WTC11 (cell line): ENCODE measurements at places on chromosomes 12 and 14.

- no peak for DNase-seq
Observed at GRCh38 chr14:60862283-60862682, 118.6 kb downstream of the TRMT5 start.

DNA sequence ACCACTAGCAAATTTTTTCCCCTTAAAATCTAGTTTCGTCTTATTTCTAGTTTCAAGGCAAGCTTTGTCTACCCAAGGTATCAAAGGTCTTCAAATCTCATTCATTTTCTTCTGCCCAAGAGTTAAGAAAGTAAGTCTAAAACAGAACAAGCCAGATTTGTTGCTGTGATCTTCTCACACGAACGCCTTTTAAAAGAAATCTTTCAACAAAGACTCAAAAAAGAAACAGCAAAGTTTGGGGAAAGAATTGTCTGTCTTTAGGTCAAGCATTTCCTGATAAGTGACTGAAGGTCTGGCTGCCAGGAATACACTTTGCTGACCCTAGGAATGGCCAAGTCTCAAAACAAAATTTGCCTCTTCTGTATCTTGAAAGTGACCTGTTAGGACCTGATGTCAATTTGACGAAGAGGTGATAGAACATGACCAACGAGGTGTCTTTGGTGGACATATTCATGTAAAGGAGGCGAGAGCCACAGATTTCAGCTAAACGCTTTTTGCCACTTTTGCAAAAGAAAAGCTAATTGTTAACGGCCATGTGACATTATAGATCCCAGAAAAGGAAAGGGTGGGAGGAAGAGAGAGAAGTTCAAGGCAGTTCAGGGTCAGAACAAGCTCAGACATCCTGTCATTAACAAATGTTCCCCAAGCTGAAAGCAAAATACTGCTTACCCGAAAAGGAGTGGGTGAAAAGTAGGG is 1.7 kb downstream of the CDK17 start:
- DNase-seq = no peak

- DNase-seq = no peak
Observed at GRCh38 chr12:66636771-66637170, 42.1 kb downstream of the GRIP1 start.

GRCh38 chr12:85807730-85808129 is 28.5 kb downstream of the RASSF9 start:
- DNase-seq = no peak

- DNase-seq = no peak
Observed at GRCh38 chr14:77140359-77141213, 1.0 kb downstream of the ZDHHC22 start.

GRCh38 chr12:70982991-70983390 is 62.5 kb upstream of the PTPRR start:
- DNase-seq = no peak

DNA sequence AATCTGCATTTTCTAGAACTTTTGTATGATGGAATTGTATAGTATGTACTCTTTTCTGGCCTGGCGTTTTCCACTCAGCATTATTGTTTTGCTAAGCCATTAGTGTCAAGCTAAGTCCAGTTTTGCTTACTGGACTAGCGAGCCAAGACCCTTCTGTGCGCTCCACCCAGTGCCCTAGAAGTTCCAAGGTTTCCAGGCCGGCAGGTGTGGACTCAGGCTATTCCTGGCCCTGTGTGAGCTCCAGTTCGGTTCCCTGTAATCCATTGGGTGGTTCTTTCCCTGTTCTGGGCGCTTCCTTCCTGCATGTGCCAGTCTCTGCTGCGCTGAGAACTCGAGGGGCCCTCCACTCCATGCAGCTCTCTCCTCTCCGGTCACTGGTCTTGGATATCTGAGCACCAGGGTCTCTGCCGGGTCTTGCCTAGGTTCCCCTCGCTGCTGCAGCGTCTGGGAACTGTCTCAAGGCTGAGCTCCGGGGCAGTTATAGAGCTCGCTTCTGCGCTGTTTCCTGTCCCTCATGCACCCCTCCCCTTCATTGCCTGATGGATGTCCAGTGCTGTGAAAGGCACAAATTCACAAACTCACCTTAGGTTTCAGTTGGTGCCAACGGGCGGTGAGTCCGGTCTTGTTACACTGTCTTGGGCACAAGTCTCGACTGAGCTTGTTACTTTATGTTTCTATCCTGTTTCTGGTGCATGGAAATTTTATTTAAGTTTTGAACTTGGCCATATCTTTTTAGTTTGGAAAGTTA is 100.8 kb downstream of the ADGRD1 start:
- no peak for DNase-seq

DNA sequence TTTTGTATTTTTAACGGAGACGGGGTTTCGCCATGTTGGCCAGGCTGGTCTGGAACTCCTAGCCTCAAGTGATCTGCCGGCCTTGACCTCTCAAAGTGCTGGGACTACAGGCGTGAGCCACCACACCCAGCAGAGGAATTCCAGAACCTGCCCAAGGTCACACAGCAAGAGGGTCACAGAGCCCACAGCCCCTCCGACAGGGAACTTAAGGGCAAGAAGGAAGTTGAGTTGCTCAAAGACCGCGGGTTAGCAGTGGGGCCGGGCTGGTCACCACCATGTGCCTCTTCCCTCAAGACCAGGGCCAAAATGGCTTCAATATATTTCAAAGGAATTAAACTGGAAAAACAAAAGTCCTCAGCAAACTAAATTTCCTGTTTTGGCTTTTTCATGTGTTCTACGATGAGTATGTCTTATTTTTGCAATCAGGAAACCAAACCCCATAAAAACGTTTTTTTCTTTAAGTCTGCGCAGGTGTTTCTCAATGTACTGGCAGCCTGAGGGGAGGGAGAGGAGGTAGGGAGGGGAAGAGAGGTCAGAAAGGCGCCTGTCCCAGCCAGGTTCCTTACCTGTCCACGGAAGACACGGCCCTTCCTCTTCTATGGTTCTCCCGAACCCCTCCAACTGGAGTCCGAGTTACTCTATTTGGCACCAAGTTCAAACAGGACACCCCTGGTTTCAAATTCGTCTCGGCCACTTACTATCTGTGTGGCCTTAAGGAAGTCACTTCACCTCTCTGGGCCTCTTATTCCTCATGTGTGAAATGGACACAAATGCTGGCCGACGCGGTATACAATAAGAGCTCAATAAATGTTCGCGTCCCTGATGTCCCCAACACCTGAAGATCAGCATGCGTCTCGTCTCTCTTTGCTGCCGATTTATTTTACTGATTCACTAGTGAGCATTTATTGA is 778 bp downstream of the SLC8B1 start:
- DNase-seq = no peak

GRCh38 chr14:69242311-69243224 is 17.4 kb upstream of the GALNT16 start:
- peak; percentile 67 for DNase-seq

DNA sequence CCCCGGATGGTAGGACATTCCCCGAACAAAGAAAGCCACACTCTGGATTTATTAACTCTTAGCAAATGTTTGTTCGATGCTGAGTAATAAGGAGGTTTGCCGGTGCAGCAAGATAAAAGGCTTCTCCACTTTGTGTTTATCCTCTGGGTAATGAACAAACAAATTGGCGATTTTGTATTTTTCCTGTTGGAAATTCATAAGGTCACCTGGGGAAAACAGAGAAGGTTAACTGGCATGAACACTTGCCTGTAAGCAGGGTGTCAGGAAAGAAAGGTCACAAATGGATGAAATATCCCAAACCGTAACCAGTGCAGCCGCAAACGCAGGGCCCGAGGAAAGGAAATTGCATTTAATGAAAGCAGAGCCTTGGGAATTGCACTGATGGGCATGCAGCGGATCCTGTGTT is 132.8 kb downstream of the RMST start:
- DNase-seq = no peak

DNA sequence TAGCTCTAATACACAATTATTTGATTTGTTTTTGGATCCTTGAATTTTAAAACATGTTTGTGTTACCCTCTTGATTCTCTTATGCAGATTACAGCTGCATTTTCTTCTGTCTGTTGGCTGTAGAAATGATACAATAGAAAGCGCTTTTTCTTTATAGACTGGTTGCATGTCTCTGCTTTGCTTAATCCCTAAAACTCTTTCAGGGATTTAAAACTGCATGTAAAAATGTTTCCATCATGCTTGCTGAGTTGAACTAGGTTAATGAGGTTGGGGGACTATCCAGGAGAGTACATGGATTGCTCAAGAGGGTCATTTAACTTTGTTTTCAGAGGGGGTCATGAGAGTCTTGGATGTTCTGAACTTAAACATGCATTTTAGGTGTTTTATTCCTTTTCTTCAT is 166.4 kb upstream of the IFNG-AS1 start:
- no peak for DNase-seq

DNA sequence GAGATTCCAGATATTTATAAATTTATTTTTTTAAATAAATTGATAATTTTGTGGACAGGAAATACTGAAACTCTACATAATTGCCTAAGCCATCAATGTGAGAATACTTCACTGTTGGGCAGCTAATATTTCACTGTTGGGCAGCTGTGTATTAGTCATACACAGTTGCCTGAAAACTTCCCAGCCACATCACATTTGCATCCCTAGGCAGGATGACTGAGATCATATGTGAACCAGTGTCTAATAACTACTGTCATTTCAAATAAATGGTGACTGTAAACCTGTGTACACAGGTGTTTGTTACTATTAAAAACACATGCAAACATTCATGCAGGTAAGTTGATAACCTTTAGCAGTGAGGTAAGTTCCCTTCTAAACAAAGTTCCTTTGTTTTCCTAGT is 43.9 kb downstream of the TMTC3 start:
- no peak for DNase-seq

DNA sequence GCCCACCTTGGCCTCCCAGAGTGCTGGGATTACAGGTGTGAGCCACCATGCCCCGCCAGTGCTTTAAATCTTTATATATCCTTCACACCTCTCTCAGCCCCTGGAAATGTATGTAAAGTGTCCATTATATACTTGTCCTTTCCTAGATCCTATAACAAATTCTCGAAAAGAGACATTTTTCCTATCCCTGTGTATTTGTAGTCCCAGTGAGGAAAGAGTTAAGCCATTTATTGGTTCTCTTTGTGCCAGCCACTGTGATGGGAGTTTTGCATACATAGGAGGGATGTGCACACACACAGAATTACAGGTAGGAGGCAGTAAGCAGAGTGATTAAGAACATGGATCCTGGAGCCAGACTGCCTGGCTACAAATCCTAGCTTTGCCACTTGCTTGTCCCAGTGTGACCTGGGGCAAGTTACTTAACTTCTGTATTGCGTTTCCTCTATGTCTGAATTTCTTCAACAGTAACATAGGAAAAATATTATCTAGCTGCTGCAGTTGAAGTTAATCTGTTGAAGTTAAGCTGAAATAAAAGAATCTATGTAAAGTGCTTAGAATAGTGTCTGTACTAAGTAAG is 2.1 kb upstream of the RABGGTA start:
- no peak for DNase-seq

DNA sequence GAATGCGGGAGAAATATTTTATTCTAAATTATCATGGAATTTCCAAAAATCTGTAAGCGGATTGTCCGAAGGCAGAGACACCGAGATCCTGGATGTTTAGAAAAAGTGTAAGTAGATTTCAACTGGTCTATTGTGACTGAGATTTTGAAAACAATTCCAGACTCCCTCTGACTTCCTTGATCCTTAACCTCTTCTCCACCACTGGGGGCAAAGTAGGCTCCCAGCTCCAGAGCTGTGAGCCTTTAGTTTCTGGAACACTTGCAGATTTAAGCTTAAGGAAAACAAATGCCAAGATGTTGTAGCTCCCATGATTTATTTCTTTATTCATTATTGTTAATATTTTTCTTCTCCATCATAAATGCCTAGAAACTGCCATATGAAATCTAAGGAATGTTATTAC is 1320.5 kb upstream of the SEL1L start:
- no peak for DNase-seq

- no peak for DNase-seq
Observed at GRCh38 chr14:22901799-22902198, 17.1 kb downstream of the RBM23 start.

DNA sequence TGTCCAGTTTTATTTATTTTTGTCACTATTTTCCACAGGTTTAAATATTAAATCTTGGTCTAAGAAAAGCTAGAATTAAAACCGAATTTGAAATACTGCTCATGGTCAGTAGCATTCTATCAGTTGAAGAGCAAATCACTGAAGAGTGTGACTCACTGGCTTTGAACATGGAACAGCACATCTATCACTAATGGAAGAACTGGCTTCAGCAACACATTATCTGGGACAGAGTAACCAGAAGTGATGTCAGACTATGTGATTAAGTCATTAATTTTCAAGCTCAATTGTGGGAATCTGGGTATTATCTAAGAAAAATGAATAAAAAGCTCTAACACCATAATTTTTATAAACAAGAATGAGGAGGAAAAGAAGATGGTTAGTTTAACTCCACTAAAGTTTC is 527.5 kb downstream of the TMTC2 start:
- DNase-seq = no peak

DNA sequence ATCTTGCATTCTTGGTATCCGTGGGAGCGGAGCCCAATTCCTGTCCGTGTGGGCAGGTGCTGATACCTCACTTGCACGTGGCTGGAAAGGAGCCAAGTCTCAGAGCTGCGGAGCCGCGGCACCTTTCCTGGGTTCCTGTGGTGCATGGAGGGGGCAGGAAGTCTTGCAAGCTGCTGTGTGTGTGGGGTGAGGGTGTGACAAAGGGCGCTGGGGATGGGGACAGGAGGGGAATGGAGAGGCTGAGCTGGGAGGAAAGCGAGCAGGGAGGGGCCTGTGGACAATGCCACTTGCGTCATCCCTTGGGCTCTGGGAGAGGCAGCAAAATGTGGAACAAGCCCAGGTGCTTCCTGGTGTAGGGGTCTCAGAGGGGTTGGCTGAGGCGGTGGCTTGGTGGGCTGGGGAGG is 86.7 kb downstream of the CALM1 start:
- DNase-seq = no peak

DNA sequence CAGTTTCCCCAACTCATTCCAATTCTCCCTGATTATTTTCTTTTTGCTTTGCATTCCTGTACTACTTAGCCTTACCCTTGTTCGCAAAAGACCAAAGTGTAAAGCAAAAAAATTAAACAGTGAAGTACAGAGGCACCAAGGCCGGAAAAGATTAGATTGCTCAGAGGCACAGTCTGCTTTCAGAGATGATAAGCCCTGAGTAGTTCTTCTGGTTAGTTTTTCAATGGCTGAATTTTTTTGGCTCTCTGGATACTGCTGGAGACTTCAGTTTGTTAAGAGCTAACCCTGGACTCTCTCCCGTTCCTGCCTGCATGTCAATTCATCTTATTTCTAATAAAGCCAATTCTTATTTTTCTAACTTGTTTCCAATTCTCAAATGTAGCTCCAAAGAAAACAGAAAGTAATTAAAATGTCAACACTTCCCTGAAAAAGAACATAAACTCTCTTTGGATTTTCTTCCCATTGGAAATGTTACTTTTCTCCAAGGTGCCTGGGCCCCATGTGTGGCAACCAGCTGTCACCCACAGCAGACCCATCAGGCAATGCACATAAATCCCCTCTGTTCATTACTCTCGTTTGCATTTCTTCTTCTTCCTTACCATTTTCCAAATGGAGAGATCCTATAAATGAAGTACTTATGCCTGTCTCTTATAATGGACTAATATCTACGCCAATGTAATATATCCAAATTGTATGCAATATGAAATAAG is 142.8 kb downstream of the BTG1 start:
- no peak for DNase-seq
